ENCODE measurements at places on chromosomes 5 and 9. TPM values are rescaled to one million over a fixed set of nuclear protein-coding genes. Genes with fewer than 3 reads are reported as not detected.

- ATAC-seq, result no peak
Measured at GRCh38 chr5:168819004-168819621, 239.9 kb upstream of the PANK3 start.

PCDHGA11 gene
- total RNA-seq, result 0.09 TPM

- no peak for ATAC-seq
Measured at GRCh38 chr5:80569086-80569960, 757 bp downstream of the ANKRD34B start.

PCDHA8 gene
- not detected for total RNA-seq

DNA sequence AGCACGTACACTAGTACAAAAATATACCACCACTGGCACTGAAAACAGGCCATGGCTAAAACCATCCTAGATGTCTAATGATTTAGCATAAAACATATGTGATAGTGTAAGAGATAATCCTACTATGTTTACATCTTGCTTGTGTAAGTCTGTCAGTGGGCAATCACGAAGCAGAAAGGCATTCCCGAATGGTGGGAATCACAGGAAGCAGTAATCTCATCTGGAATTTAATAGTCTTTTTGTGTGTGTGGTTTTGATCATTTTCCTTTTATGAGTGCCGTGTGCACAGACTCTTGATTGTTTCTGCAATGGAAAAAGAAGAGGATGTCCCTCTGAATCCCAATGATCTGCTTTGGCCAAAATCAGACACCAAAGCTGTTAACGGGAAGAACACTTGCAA is 200.5 kb downstream of the EBF1 start:
- no peak for ATAC-seq

DNA sequence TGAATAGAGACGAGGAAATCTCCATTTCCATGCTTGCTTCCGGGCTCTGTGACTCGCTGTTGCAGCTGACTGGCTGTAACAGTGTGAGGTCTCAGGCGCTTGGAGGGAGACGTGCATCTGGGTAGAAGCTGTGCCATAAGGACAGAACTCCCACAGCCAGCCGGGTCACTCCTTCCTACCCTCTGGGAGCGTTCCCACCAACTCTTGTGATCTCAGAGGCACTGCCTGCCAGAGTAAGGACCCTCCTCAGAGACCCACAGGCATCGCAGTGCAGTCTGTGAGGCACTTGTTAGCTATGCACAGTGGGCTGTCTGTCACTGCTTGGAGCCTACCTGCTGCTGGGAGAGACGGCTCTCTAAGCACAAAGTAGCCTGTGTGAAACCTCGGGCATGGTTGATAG is 203.4 kb upstream of the SEMA6A start:
- ATAC-seq, result no peak

- ATAC-seq, result no peak
Measured at GRCh38 chr5:92775711-92776615, 805.1 kb downstream of the NR2F1-AS1 start.

- ATAC-seq, result no peak
Measured at GRCh38 chr5:111859031-111859430, 102.0 kb upstream of the NREP start.

GRCh38 chr9:8315211-8315610 is 515.6 kb upstream of the DMAC1 start:
- no peak for ATAC-seq

GRCh38 chr5:89047571-89047970 is 164.6 kb upstream of the MEF2C start:
- no peak for ATAC-seq

LCNL1 gene
- total RNA-seq, result not detected

DNA sequence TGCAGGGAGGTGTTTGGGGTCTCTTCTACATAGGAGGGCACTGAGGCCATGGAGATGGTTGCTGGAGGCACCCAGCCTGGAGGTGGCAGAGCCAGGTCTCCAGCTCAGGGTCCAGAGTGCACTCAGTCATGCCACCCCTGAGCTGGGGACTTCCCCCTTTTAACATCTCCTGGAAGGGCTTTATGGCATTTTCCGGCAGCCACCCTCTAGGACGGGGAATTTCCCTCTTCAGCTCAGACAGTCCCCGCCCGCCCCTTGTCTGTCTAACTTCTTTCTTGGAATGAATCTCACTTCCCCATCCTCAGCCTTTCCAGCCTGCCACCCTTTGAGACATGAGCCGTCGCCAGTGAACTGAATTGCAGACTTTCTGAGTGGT is 49.9 kb downstream of the COL15A1 start:
- ATAC-seq, result peak; percentile 97

GARIN3 gene
- 0.85 TPM for total RNA-seq

REEP5 gene
- total RNA-seq, result 80.3 TPM

DNA sequence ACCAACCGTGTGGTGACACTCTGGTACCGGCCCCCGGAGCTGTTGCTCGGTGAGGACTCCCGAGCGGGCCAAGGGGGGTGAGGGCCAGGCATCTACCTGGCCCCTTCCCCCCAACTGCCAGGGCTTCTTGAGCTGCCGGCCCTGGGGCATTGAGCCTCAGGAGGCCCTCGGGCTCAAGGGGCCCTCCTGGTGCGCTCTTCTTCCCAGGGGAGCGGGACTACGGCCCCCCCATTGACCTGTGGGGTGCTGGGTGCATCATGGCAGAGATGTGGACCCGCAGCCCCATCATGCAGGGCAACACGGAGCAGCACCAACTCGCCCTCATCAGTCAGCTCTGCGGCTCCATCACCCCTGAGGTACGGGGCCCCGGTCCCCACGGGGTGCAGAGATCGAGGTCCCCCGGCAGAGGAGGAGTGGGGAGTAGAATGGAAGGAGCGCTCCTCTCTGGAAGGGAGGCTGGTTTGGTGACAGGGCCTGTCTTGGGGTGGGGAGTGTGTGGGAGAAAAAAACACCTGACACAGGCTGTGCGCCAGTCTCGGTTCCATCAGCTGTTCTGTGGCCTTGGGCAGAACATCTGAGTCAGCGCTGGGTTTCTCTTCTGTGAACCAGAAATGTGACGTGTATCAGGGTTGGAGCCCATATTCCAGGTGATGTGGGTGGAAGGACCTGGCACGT is 2.6 kb downstream of the CDK9 start:
- peak; percentile 61 for ATAC-seq

DMGDH gene
- 0.42 TPM for total RNA-seq

PCDHGB2 gene
- 0.34 TPM for total RNA-seq

FAM240B gene
- total RNA-seq, result not detected

DNA sequence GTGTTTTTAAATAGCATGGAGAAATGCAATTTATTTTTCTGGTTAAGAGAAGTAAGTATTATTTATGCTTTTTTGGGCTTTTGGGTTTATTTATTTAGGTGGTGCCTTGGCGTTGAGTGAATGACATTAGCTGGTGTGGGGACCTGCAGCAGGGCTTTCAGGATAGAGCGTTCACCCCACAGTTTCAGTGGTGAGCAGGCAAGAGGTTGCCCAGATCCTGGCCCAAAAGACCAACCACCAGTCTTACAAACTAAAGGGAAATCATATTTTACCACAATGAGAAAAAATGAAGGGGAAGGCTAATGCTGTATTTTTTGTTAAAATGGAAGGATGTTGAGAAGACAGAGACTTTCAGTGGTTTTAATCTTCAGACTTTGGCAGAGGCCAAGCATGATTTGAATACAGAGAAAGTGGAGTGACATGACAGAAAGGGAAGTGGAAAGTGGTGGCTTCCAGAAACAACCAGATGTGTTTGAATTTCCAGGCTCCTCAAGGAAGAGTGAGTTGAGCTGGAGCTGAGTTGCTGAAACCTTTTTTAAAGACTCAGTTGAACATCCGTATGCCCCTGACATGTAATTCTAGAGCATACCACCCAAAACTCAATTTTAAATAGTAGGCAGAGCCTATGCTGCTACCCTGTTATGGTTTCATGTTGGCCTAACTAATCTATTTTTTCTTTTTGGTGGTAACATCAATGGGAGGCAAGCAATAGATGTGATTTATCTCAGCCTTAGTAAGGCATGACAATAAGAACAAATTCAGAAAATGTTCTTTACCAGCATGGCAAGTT is 94.8 kb downstream of the AOPEP start:
- ATAC-seq, result peak; percentile 71

SVEP1 gene
- total RNA-seq, result 0.13 TPM

DNA sequence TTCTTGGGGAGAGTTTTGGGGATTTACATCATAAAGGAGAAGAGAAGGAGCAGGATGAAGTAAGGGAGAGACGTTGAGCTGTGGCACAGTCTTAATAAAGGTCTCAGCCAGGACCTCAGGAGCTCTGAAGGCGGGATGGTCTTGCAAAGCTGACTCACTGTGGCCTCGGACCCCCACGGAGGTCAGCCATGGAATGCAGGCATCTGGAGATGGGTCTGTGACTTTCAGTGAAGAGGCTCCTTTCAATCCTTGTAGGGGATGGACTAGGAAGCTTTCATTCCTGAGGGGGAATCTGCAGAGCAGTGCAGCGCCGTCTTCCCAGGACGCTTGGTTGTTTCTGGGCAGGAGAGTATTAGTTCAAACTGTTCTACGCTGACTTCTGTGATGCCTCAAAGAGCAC is 65.7 kb upstream of the BASP1 start:
- ATAC-seq, result no peak

ADAMTS2 gene
- total RNA-seq, result not detected

ABLIM3 gene
- 0.41 TPM for total RNA-seq

PRDM9 gene
- total RNA-seq, result not detected

GRCh38 chr9:74691058-74691457 is 193.9 kb downstream of the RORB start:
- ATAC-seq, result no peak

FAM221B gene
- total RNA-seq, result not detected

PCDHA11 gene
- total RNA-seq, result not detected

Data from activated T-helper 17 cell treated with anti-CD3 and anti-CD28 coated beads, Interleukin-2, amount 50 U/mL, for 72 hours (primary cell).